Stimulated activated CD4-positive, alpha-beta T cell treated with anti-CD3 and anti-CD28 coated beads, Interleukin-4, amount 100 ng/mL, for 1 hour (primary cell): ENCODE measurements at places on chromosomes 12 and 14.
A peak's percentile ranks its signal among the peaks of the same experiment; 100 is the strongest.

- no peak for DNase-seq
These were observed 46.9 kb downstream of the RIMBP2 start for GRCh38 chr12:130669205-130669557.

- peak; percentile 26 for DNase-seq
These were observed 13.0 kb downstream of the PLEKHG6 start for GRCh38 chr12:6323340-6323994.

- DNase-seq = no peak
These were observed 21.9 kb upstream of the SERPINA12 start for GRCh38 chr14:94531187-94531586.

- DNase-seq = no peak
These were observed 100.1 kb downstream of the HEATR5A start for GRCh38 chr14:31320216-31320615.

- no peak for DNase-seq
These were observed 7.6 kb downstream of the ISCA2 start for GRCh38 chr14:74501135-74501614.

- no peak for DNase-seq
These were observed 147.8 kb upstream of the ATP2B1 start for GRCh38 chr12:89856431-89856830.

DNA sequence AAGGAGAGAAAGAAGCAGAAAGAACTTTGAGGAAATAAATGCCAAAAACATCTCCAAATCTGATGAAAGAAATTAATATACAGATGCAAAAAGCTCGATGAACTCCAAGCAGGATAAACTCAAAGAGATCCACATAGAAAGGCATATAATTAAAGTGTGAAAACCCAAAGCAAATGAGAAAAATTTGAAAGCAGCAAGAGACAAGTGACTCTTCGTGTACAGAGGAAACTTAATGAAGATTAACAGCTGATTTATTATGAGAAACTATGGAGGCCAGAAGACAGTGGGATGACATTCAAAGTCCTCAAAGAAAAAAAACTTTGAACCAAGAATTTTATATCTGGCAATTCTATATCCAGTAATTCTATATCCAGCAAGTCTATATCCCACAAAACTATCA, 163.0 kb upstream of the TMCC3 start:
- no peak for DNase-seq

DNA sequence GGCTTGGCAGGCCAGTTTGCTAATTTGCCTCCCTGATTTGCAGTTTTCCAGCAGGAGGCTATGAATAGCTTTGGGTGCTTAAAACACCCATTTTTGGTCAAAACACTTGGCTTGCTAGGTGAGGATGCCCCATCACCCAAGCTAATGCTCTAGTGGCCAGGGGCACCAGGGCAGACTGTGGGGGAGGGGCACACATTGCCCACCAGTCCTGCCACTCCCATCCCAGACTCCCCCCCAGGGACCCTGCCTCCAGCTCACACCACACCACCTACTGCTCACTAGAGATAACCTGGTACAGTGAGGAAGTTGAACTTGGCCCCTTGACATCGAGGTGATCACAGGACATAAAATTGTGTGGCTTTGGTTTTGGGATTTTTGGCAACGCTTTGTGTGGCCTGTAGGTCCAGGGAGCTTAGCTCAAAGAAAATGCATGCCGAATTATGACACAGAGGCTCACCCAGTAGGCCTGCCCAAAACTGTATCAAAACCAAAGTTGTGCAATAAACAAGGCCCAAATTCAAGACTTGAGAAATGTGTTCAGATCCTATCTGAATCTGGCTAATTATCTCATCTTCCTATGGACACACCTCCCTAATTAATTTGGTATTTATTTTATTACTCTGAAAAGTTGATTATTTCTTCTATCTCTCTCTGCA, 4.3 kb downstream of the NUAK1 start:
- no peak for DNase-seq

- no peak for DNase-seq
These were observed 24.4 kb downstream of the B4GALNT3 start for GRCh38 chr12:484096-484495.

DNA sequence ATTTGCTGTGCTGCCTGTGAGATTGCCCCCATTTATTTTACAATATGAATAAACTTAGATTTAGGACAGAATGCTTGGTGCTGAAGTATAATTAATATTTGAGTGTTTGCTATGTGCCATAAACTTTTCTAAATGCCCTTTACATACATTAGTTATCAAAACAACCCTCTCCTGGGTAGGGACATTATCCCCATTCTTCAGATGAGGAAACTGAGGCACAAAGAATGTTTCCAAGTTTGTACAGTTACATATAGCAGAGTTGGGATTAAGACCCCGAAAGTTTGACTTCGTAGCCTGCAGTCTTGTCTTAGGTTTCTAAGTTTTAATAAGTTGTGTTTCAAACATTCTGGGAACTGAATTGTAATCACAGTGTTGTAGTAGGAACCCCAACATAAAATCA, 18.4 kb downstream of the KLHDC2 start:
- no peak for DNase-seq

DNA sequence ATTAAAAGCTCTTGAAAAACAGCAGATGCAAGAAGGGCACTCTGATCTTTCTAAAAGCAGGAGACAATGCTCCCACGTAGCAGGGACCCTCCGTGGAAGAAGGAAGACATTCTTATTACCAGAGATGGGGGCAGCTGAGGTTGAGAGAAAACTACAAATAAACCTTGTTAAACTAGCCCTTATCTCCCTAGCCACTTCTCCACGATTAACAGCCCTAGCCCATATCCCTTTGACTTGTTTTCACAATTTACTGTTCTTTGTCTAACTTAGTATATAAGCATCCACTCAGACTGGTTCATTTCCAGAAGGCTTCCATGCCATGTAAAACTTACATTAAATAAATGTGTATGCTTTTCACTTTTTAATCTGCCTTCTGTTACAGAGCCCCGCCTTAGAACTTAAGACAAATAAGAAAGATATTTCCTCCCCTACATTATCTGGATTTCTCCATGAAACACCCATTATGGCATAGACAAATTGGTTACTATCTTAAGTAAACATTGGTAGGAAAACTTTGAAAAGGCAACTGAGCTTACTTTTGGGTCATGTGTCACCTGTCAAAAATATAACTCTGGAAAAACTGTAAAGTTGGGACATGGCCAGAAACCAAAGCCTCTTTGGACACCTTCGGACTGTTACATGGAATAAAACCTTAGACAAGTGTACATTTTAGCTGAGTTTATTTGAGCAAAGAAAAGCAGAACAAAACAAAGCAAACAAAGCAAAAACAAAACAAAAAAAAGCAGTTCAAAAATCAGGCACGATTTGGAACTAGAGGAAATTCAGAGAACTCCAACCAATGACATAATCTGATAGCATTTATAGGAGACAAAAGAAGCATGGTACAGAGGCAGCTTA, 4.9 kb upstream of the RNASE1 start:
- DNase-seq = no peak

DNA sequence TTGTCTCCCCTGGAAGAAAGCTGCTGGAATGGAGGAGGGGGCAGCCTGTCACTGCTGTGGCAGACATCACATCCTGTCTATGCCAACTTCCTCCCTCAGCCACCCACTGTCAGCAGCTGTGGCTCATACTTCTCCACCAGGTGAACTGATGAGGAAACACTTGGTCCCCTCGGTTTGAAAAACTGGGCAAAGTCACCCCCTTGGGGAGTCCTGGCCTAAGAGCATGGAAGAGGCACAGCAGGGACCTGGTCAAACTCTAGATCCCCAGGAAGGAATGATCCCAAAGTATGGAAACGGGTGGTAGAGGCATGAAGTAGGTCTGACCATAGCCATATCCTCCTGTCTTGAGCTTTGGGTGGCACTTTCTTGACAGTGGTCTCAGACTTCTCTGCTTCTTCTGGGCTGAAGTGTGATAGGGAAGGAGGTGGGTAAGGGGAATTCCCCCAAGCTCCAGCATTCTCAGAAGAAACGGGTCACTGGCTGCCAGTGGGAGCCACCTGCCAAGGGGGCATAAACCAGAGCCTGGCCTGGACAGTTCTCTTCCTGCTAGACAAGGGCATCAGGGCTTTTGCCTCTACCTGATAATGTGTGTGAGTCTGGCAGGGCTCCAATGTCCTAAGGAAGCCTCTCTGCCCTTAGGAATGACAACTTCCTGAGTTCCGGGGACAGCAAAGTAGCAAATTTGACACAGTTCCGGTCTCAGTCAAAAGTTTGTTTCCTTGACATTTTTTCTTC, 36.0 kb downstream of the FMNL3 start:
- peak; percentile 57 for DNase-seq

GRCh38 chr14:71665157-71665556, 267.1 kb upstream of the RGS6 start:
- DNase-seq = no peak

- DNase-seq = no peak
These were observed 86.9 kb downstream of the SPTSSA start for GRCh38 chr14:34374998-34375740.

DNA sequence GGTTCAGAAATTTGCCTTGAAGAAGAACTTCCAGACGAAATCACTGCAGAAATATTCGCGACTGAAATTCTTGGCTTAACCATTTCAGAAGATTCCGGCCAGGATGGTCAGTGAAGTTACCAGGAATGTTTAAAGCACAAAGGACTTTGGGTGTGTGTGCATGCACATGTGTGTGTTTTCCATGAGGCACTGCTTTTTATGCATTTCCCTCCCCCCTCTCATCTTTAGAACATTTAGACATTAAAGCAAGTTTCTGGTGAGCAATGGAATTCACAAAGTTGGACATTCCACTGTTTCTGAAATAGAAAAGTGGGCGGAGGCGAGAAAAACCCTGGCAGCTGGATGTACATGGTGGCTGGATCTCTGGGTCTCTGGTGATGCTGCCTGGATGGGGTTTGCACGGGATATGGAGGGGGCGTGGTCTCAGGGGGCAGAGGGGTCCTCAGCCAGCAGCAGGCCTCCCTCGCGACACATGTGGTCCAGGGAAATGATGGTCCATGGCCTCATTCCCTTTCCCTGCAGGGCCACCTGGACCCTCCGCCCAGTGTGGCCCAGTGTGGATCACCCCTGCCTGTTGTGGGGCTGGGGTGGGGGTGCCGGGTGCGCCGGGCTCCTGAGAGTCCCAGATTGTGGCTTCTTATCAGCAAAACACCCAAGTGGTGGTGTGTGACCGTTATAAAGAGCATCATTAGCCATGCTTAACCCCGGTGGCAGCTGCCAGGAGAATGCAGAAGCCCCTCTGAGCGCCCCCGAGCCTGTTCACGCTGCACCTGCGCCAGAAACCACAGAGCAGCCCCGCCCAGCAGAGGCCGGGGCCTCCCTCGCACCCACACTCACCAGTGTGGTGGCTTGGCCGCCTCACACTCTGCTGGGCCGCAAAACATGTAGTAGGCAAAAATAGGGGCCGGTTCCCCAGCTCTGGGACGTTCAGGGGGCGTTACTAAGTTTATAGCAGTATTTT, 17.8 kb upstream of the BCL7A start:
- no peak for DNase-seq

- no peak for DNase-seq
These were observed 89.0 kb downstream of the SLC38A1 start for GRCh38 chr12:46179693-46180452.

DNA sequence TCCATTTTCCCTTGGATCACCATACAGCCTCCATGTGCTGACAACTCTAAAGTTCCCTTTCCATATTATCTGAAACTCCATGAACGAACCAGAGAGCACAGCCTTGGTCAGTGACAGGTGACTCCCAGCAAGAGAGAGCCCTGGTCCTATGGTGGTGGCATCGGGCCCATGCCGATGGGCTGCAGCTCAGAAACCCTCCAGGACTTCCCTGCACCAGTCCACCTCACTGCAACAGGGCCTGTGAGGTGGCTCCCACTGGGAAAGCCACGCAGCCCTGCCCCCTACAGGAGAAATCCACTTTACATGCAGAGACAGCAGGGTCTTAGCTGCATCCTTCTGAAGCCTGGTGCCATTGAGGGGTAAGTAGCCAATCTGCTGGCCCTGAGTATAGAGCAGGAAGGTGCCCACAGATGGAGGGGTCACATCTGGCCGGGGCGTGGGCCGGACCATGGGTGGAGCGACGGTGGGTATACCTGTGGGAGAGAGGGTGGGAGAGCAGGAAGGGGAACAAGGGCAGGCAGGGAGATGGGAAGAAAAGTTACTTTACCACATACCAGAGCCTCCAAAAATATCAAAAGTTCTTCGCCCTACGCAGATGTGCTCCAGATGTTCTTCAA, 24.7 kb downstream of the RTRAF start:
- no peak for DNase-seq
